Activated T-cell treated with anti-CD3 and anti-CD28 coated beads, Interleukin-2, amount 50 U/mL, for 4 hours (primary cell): ENCODE measurements at places on chromosomes 12 and 14. TPM values are rescaled to one million over a fixed set of nuclear protein-coding genes. Genes with fewer than 3 reads are reported as not detected.

GRCh38 chr14:78970677-78971076 lies 800.5 kb downstream of the NRXN3 start:
- DNase-seq, result no peak

DNA sequence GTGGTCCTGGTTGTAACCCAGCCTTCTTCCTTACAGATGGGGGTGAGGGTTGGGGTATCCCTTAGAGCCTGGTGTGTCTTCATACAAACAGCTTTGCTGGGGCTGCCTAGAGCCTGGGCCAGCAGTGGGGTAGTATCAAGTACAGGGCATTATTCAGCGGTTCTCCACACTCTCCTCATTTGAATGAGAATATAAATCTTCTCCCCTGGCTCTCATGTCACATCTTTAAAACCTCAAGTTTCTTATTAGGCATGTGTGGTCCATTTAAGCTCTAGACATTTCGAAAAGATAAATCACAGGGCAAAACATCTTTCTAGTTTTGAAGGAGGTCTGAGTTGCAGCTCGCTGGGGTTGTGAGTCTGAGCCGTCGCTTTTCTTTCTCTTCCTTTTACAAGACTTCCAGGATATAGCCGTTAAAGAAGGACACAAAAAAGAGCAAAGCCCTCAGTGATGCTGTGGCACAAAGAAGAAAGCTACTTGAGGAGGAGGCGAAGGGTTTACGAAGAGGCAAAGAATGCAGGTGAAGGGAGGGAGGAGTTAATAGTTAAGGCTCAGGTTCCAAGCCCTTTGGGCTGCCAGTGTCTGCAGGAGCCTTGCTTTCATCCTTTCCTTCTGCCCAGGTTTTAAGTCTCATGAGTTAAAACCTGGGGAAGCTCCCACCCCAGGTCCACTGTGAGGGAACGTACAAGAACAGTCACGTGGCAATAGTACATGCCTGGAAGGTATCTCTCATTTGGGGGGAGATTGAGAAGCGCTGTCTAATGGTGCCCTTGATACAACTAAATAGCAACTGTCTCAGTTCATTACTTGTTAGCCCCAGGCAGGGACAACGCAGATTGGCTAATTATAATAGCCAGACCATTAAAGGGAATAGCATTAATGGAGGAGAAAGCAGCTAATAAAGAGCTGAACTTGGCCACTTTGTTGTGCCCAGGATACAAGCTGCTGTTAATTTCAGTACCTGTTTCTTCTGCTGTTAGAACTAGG lies 94.2 kb downstream of the ETV6 start:
- no peak for DNase-seq

GRCh38 chr12:116336542-116337065 lies 59.1 kb upstream of the MED13L start:
- no peak for DNase-seq

GRCh38 chr12:52647601-52648000 lies 4.4 kb downstream of the KRT2 start:
- no peak for DNase-seq

- no peak for DNase-seq
Measured at GRCh38 chr12:83985084-83985483, 927.5 kb downstream of the SLC6A15 start.

GRCh38 chr12:26422839-26423398 lies 227.5 kb downstream of the SSPN start:
- DNase-seq, result no peak

DNA sequence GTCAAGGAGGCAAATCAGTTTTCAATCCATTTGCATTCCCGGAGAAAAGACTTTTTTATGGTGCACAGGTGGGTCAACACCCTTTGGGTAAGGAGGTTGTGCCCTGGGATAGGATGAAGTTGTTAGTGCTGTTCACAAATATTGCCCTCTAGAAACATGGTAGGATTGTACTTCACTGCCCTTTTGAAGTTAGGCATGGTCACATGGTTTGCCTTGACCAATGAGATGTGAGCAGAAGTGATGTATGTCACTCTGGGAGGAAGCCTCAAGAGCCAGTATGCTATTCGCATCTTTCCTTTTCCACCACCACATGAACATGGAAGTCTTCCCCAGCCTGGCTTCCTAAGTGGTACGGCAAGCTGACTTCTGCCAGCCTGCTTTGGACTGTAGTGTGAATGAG lies 182.7 kb downstream of the TMX1 start:
- DNase-seq, result no peak

DNA sequence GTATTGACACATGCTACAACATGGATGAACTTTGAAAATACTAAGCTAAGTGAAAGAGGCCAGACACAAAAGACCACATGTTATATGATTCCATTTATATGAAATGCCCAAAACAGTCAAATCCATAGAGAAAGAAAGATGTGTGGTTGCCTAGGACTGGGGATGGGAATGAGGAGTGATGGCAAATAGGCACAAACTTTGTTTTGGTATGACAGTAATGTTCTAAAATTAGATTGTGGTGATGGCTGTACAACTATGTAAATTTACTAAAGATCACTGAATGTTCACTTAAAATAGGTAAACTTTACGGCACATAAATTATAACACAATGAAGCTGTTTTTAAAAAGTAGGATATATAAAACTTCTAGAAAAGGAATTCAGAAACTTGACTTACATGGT lies 41.7 kb downstream of the PPP1R13B start:
- DNase-seq, result no peak

DNA sequence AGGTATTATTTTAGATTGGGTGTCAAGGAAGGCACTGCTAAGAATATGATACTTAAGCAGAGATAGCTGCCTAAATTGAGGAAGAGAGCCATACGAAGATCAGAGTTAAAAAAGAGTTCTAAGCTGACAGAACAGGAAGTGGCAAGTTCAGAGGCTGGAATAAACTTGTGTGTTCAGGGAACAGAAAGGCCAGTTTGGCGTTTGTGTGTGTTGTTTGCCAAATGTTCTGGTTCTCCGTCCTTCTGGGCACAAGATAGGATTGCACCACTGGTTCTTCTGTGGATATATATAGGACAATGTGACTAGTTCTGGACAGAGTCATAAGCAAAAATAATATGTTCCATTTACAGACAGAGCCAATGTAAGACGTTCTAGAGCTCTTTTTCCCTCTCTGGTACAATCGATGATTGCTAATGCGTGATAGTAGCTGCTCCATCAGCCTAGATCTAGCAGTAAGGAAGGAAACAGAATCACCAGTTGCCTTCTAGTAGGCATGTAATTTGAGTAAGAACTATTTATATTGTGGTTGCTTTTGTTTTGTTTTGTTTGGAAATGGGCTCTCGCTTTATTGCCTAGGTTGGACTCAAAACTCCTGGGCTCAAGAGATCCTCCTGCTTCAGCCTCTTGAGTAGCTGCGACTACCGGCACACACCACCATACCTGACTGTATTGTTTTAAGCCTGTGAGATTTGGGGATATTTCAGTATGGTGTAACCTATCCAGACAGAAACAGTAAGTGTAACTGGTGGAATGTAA lies 7.4 kb downstream of the BBS10 start:
- DNase-seq, result no peak

DNA sequence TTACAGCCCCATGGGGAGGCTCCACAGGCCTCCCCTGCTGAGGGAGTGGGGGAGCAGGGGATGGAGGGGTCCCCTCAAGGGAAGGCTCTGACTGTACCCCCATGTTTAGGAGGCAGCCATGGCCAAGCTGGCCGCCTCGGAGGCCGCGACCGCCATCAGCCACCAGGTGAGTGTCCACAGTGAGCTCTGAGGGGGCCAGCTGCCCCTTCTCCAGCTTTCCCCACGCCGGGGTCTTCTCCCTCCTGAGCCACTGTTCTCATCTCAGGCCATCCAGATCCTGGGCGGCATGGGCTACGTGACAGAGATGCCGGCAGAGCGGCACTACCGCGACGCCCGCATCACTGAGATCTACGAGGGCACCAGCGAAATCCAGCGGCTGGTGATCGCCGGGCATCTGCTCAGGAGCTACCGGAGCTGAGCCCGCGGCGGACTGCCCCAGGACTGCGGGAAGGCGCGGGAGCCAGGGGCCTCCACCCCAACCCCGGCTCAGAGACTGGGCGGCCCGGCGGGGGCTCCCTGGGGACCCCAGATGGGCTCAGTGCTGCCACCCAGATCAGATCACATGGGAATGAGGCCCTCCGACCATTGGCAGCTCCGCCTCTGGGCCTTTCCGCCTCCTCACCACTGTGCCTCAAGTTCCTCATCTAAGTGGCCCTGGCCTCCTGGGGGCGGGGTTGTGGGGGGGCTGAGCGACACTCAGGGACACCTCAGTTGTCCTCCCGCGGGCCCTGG lies 13.6 kb downstream of the ACADS start:
- DNase-seq, result no peak

DNA sequence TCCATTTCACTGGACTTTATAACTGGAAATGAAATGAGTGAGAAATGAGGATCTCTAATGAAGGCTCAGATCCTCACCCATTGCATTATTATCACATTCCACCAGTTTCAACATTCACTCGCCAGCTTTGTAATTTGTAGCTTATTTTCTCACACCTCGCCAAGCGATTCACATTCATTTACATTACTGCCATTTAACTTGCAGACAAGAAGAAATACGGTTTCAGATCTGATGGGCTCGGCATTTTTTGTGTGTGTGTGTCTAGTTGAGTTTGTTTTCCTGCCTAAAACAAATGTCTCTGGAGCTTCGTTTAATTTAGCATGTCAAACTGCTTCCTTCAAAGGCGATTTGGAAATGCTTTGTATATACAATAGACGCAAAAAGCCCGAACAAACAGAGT lies 132.2 kb downstream of the FLRT2 start:
- no peak for DNase-seq

DNA sequence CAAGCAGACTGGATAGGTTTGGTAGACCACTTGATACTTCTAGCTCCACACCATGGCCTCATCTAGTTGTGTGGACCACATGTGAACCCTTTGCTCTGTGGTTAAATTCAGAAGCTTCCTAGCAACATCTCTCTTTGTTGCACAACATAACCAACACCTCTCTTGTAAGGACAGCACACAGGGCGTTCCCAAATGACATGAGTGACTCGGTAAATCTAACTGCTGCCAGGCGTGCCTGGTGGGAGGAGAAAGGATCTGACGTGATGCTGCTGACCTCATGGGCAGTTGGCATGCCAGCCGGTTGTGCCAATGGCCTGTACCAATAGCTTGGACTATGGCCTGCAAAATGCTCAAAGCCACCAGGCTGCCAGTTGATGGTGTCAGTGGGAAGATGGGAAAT lies 93.8 kb downstream of the CPSF2 start:
- no peak for DNase-seq

GRCh38 chr14:32372154-32372553 lies 43.1 kb downstream of the AKAP6 start:
- no peak for DNase-seq

DNA sequence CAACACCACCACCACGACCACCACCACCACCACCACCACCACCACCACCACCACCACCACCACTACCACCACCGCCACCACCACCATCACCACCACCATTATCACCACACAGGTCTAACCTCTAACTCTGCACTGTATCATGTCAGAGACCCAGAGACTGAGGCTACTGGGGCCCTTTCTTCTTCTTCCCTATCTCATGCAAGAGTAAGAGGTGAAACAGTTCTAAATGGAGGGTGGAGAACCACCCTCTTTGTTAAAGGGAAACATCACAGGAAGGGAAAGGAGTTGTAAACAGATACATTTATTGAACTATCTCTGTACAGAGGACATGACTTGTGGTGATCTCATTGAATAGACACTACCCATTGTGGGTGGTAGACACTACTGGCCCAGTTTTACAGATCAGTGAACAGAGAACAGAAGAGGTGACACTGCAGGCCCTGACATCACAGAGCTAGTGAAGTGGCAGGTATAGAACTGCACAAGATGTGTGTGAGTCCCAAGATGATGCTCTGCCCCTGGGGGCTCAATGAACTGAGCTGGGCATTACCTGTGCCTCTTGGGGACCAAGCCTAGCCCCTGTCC lies 91.6 kb downstream of the FOXN3 start:
- no peak for DNase-seq

- DNase-seq, result no peak
Measured at GRCh38 chr12:131709226-131709625, 1.7 kb upstream of the SFSWAP start.

The ZFP36L1 gene
- total RNA-seq, result 242 TPM

The SMIM41 gene
- not detected for total RNA-seq

The NUMB gene
- 32.6 TPM for total RNA-seq

The RPS6KL1 gene
- total RNA-seq, result 20.7 TPM

The CCDC92 gene
- total RNA-seq, result 8.6 TPM

The TSPAN8 gene
- 0.29 TPM for total RNA-seq

The TBX3 gene
- 0.18 TPM for total RNA-seq

The SLC25A3 gene
- total RNA-seq, result 664 TPM

The IRAK3 gene
- 0.18 TPM for total RNA-seq

The NUP37 gene
- 55.6 TPM for total RNA-seq
